ENCODE measurements at places on chromosomes 16 and 17. TPM values are rescaled to one million over a fixed set of nuclear protein-coding genes. Genes with fewer than 3 reads are reported as not detected.

The SEC14L5 gene
- total RNA-seq: not detected

GRCh38 chr17:73983621-73984400 is 219.7 kb upstream of the RPL38 start:
- DNase-seq: no peak

GRCh38 chr17:58528443-58528842 is 14.0 kb upstream of the MTMR4 start:
- DNase-seq: no peak

DNA sequence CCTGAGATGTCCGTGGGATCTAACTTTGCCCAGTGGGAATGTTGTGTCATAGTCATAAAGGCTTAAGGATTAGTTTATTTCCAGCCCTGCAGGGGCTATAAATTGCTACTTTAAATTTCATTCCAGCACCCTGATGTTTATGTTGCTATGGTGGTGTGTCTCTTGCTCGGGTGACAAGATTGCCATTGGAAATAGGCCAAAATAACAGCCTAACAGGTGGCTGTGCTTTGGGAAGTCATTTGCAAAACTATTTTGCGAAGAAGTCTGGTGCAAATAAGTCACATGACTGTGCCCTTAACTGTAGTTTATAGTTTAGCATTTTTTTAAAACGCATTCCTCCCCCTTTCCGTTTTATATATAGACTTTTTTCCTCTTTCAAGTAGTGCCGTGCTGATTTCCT is 23.1 kb downstream of the PITPNC1 start:
- no peak for DNase-seq

DNA sequence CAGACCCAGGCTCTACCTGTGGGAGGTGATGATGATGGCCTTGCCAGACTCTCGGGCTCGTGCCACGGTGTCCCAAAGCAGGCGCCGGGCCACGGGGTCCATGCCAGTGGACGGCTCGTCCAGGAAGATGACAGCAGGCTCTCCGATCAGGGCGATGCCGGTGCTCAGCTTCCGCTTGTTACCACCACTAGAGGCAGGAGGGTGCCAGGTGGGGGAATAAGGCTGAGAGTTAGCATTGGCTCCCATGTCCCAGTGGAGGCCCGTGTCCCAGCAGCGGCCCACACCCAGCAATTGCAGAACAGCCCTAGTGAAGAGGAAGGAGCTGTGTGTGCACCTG is 10.3 kb upstream of the RNPS1 start:
- no peak for DNase-seq

DNA sequence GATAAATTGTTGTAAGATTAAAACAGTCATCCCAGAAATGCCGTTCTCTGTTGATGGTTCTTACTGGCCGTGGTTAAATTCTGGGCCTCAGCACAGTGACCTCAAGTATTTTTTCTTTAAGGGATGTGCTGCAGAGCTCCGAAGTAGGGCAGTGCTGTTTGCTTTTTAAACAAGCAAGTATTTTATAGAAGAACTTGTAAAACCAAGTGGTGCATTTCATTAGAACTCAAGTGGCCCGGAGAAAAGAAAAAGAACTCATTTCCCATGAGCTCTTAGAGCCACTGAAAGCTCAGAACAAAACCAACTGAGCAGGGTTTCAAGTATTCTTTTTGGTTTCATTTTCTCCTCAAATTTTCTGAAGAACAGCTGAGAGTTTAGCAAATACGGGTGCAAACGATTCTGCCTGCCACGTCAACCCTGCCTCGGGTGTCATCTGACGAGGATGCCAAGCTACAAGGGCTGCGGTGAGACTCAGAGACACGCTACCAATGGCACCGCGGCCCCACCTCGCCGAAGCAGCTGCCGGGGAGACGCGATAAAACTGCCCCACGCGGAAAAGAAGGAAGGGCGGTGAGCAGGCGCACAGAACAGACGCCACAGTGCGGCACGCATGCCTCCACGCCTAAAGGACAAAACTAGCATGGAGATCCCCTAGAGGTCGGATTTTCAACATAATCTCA is 6.3 kb downstream of the LMF1 start:
- DNase-seq: no peak

Data from glomerular endothelial cell (primary cell).